ENCODE measurements at places on chromosomes 5 and 9.

DNA sequence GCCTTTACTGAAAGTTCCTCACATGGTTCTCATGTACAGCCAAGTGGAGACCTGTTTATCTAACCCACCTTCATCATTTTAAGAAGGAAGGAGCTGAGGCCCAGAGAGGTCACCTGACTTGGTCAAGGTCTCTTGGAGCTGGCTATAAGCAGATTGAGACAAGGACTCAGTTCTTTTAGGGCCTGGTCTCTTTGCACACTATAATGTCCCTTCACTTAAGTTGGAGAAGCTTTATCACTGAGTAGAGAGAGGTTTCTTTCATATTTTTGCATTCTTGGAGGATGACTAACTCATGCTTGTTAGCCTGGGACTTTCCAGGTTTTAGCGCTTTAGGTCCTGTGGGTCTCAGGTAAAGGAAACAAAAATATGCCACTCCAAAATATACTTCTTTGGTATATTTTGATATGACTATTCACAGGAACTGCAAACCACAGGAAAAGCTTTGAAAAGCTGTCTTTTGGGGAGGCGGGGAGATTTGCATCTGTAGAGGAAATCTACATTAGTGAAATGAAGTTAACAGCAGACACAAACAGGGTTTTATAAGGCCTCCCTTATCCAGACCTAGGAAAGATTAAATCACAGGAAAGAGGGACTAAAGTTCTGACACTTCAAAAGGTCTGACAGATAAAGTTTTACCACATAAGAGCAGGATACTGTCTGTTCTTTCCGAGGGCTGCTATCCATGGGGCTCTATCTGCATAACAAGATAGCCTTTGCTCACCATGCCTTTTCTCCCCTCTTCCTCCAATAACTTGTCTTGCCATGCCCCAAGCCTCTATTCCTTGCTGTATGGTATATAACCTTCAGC lies 95.8 kb upstream of the ANKRD55 start:
- peak; percentile 80 for DNase-seq

- DNase-seq: no peak
Observed at GRCh38 chr9:21481470-21482056, 550 bp downstream of the IFNE start.

DNA sequence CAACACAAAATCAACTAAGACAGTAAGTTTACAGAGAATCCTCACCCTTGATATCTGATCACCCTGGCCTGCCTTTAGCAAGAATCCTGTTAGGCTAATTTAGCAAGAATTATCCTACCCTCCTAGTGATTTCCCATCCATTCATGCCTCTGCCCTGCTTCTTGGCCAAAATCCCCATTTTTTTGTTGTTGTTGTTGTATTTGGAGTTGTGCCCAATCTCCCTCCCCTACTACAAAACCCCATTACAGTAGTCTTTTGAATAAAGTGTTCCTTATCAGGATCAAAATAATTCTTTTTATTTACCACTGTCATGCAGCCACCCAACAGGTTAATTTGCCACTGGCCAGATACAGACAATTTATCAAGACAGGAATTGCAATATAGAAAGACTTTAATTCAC lies 58.5 kb upstream of the CLINT1 start:
- DNase-seq: no peak

GRCh38 chr5:147658293-147658932 lies 124.1 kb downstream of the JAKMIP2 start:
- no peak for DNase-seq

GRCh38 chr5:35618304-35618636 lies 607 bp downstream of the SPEF2 start:
- no peak for DNase-seq

GRCh38 chr5:177364159-177364962 lies 6.6 kb downstream of the RGS14 start:
- no peak for DNase-seq

- DNase-seq: no peak
Observed at GRCh38 chr9:132287256-132287760, 67.5 kb downstream of the SETX start.

DNA sequence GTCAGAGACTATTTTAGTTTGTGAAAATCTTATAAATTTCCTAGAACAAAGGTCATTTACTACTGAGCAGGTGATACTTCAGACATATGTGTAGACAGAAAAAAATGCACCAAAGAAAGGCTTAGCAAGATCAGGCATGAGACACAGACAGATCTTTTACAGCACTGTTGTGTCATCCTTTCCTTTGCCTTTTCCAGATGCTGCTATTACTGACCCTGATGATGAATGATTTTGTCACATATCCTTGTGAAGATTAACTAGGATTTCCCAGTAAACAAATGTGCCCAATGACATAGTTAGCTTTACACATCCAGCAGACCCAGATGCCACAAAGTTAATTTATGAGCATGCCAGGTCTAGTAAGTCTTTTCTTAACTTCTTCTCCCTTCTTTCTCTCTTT lies 68.2 kb downstream of the DMRTA1 start:
- peak; percentile 34 for DNase-seq

DNA sequence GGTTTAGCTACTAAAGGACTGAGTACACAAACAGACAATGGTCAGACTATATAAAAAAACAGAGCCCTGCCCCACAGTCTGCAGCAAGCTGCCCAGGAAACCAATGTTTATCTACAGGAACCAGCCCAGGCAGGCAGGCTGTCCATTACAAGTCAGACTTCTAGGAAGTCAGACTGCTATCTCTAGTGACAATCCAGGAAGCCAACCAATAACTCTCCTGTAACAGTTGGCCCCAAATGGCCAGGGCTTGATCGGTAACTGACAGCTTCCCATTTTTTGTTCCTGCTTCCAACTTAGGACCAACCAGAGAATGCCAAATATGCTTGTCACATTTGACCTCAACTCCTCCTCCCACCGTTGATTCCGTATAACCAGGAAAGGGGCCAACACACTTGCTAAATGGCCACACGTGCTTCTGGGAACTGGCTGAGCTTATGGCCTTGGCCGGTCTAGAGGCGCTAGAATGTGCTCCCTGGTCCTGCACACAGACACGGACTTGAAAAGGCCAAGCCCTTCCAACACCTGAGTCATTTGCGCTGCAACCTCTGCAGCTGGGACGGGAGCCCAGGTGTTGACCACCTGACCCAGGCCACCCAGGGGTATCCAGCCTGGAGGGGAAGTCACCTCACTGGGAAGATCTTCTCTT lies 79.6 kb upstream of the CDK20 start:
- no peak for DNase-seq

DNA sequence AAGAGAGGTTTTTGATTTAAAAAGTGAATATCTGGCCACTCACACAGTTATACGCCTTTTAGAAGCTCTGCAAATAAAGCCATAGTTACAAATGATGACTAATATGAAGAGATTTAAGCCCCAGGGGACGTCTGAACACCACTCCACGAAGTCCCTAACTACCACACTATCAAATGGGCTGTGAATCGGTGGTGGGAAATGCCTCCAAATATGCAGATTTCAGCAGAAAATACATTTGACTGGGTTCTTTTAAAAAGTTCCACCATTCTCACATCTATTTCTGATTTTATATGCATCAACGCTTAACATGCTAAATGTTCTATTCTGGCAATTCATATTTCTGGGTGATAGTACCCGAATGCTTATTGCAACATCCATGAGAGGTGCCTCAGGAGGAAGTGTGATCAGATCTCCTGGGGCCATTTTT lies 22.5 kb downstream of the TICAM2 start:
- DNase-seq: no peak

GRCh38 chr9:127586537-127586936 lies 25.5 kb upstream of the STXBP1 start:
- DNase-seq: peak; percentile 65

DNA sequence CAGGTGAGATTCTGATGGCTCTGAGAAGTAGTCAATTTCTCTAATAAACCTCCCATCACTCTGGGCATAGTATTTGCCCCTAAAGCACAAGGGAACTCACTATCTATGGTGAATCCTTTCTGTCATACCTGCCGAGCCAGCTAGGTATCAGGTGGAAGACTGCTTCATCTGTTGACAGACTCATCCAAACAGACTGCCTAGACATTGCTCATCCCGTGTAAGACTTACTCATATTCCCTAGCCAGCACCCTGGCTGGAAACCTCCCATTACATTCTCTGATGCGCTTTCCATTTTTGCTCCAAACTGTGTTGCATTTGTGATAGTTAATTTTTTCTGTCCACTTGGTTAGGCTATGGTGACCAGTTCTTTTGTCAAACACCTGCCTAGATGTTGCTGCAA lies 595.9 kb downstream of the DNAH5 start:
- DNase-seq: no peak

DNA sequence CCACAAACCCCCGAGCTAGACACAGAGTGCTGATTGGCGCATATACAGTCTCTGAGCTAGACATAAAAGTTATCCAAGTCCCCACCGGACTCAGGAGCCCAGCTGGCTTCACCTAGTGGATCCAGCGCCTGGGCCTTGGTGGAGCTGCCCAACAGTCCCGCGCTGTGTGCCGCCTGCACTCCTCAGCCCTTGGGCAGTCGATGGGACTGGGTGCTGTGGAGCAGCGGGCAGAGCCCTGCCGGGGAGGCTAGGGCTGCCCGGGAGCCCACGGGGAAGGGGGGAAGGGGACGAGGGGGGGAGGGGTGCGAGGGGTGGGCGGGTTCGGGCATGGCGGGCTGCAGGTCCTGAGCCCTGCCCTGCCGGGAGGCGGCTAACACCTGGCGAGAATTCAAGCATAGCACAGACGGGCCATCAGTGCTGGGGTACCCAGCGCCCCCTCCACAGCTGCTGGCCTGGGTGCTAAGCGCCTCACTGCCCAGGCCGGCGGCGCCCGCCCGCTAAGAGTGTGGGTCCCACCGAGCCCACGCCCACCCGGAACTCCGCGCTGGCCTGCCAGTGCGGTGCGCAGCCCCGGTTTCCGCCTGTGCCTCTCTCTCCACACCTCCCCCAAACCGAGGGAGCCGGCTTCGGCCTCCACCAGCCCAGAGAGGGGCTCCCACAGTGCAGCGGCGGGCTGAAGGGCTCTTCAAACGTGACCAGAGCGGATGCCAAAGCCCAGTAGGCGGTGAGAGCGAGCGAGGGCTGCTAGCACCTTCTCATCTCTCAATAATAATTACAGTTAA lies 391.2 kb upstream of the NUDT12 start:
- DNase-seq: no peak

GRCh38 chr5:57817924-57818323 lies 335.3 kb upstream of the ACTBL2 start:
- DNase-seq: no peak

DNA sequence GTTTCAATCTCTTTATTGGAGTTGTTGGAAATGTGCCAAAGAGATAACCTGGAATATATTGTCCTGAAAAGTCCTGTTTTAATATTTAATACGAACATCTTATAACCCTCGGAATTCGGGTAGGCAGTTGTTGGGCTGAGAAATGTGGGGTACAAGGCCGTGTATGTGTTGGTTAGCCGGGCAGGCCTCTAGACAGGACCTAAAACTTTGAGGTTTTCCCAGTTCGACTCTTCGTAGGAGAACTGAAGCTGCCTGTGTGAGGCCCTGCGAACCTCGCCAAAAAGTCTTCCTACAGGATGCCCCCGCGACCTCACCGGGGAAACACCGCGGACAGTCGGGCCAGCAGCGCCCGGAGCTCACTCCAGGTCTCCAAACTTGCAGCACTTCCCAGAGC lies 583 bp upstream of the TJP2 start:
- DNase-seq: no peak

- no peak for DNase-seq
Observed at GRCh38 chr5:143653766-143654282, 158.1 kb upstream of the HMHB1 start.

DNA sequence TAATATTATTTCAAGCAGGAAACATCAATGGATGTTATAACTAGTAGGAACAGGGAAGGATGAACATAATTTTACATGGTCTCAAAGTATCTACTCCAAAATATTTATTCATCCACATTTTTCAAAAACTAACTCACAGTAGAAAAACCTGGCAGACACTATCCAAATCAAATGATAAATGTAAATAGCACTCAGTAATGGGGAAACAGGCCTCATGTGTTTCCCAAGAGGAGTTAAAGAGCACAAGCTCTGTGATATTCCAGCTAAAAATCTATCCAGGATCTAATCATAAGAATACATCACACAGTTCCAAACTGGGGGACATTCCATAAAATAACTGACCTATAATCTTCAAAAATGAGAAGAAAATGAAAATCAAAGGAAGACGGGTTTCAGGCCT lies 443.1 kb downstream of the ZNF608 start:
- no peak for DNase-seq

DNA sequence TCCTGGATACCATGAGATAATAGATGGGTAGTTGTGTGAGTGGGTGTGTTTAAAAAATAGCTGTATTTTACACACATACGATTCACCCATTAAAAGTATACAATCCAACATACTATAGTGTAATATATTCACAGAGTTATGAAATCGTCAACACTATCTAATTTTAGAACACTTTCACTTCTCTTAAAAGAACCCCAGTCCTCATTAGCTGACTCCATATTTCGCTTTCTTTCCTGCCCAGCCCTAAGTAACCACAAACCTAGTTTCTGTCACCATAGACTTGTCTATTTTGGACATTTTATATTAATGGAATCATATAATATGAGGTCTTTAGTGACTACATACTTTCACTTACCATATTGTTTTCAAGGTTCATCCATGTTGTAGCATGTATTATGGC lies 63.8 kb upstream of the S1PR3 start:
- DNase-seq: no peak

GRCh38 chr5:35483191-35483590 lies 134.5 kb upstream of the SPEF2 start:
- no peak for DNase-seq

DNA sequence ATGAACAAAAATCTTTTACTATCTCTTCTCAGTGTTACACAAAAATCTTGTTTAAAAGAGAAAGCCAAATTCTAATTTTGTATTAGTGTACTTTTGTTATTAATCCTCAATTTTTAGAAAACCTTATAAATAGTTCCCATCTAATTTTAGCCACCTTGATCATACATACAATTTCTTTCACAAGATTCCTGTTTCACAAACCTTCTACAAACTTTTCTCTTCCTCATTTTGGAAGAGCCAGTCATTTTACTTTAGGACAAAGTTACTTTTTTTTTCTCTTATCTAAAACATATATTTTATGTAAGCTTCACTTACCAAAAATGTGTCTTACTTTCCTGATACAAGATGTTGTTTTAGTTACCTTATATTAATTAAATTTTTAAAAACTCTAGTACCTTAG lies 161.3 kb downstream of the YIPF5 start:
- no peak for DNase-seq

GRCh38 chr9:96031366-96031824 lies 155.9 kb downstream of the ERCC6L2 start:
- DNase-seq: no peak

- DNase-seq: peak; percentile 66
Observed at GRCh38 chr9:2919347-2919746, 75.5 kb upstream of the PUM3 start.

DNA sequence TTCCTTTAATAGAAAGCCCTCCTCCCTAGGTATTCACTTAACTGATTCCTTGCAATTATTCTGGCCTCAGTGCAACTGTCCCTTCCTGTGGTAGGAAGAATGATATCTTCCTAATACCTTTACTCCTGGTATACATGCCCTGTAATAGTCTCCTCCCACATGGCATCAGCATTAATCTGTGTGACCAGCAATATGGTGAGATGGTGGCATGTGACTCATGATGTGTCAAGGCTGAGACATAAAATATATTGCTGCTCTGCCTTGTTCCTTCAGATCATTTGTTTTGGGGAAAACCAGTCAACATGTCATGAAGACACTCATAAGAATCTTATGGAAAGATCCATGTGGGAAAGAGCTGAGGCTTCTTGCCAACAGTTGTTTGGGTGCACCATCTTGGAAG lies 149.1 kb upstream of the TRPM3 start:
- DNase-seq: peak; percentile 22

Data from Caki2 (cell line).